Activated T-helper 2 cell treated with anti-CD3 and anti-CD28 coated beads, Interferon-gamma antibody, Interleukin-2, Interleukin-4, amounts not matched to agents 10 μg/mL and 5 μg/mL and 100 μg/mL, durations not matched to agents 14 hours and 24 hours and 36 hours (primary cell): ENCODE measurements at places on chromosomes 7 and 10. TPM values are rescaled to one million over a fixed set of nuclear protein-coding genes. Genes with fewer than 3 reads are reported as not detected.

GRCh38 chr7:1650363-1651030, 19.6 kb upstream of the ELFN1 start:
- no peak for DNase-seq
- H3K4me3 ChIP-seq: no peak overlapping the region
- H3K4me1 ChIP-seq: no peaks in the 10 kb centered on the region
- H3K36me3 ChIP-seq: no peaks in the 10 kb centered on the region
- H3K27ac ChIP-seq: no peak overlapping the region
- H3K27me3 ChIP-seq: no peaks in the 10 kb centered on the region

Gene NUTM2B
- 0.59 and 1.1 TPM in 2 replicates for total RNA-seq

Gene ITGA8
- not detected in 2 replicates for total RNA-seq

Gene PNLIPRP1
- total RNA-seq: not detected in 2 replicates

Gene OSBPL3
- 74.2 and 76.2 TPM in 2 replicates for total RNA-seq

Gene PTPRN2
- total RNA-seq: 1.1 and 1.3 TPM in 2 replicates

Gene HPSE2
- not detected in 2 replicates for total RNA-seq

DNA sequence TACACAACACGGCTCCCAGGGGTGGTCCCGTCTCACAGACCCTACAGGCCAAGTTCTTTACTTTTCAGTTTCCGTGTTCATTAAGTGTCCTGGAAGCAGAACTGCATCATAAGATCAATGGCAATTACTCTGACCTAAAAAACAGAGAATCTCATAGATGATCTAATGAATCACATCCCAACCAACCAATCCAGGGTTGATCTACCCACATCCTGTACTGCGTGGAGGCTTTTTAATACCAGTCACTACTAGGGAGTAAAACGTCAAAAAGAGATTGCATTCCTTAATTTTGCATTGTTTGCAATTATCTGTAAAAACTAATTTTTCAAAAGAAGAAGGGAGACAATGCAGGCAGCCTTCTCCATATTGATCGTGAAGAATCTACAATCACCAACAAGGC, 72.6 kb downstream of the PARD3 start:
- DNase-seq: no peak
- H3K27ac ChIP-seq: no peak overlapping the region
- no peak overlapping the region for H3K4me3 ChIP-seq
- peaks cover 25% of the 10 kb centered on the region for H3K27me3 ChIP-seq

Gene CALCR
- not detected in 2 replicates for total RNA-seq

- no peaks in the 10 kb centered on the region for H3K36me3 ChIP-seq
- peaks cover 12% of the 10 kb centered on the region for H3K4me1 ChIP-seq
- H3K4me3 ChIP-seq: no peak overlapping the region
- no peak overlapping the region for H3K27ac ChIP-seq
Measured at GRCh38 chr10:110546499-110547110, 20.9 kb upstream of the SMC3 start.

DNA sequence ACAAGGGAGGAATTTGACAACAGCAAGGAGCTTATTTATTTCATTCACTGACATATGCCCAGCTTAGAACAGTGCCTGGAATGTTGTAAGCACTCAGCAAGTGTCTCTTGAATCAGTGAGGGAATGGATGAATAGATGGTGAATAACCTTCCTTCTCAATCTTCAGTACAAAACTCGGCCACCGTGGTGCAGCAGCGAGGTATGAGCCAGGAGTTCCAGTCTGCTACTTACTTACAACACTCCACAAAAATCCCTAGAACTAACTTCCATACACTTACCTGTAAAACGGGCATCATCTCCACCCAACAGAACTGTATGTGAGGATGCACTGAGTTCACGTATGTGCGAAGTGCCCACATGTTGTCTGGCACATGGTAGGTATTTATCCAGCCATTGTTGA, 237.4 kb downstream of the WDR11 start:
- DNase-seq: no peak
- H3K36me3 ChIP-seq: no peaks in the 10 kb centered on the region
- no peak overlapping the region for H3K27ac ChIP-seq
- no peaks in the 10 kb centered on the region for H3K27me3 ChIP-seq
- H3K4me1 ChIP-seq: no peaks in the 10 kb centered on the region

Gene SPAM1
- total RNA-seq: not detected in 2 replicates

- H3K36me3 ChIP-seq: no peaks in the 10 kb centered on the region
- no peak overlapping the region for H3K4me3 ChIP-seq
- no peaks in the 10 kb centered on the region for H3K4me1 ChIP-seq
- no peak for DNase-seq
- no peak overlapping the region for H3K27ac ChIP-seq
- no peaks in the 10 kb centered on the region for H3K27me3 ChIP-seq
Measured at GRCh38 chr7:133649593-133649992, 396.7 kb downstream of the EXOC4 start.

DNA sequence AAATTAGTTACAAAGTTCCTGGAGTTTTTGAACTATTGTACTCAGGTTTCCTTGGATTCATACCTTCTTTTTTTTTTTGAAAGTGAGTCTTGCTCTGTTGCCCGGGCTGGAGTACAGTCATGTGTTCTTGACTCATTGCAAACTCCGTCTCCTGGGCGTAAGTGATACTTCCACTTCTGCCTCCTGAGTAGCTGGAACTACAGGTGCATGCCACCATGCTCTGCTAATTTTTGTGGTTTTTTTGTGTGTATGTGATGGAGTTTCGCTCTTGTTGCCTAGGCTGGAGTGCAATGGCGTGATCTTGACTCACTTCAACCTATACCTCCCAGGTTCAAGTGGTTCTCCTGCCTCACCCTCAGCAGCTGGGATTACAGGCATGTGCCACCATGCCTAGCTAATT, 22.3 kb downstream of the MCM10 start:
- H3K27me3 ChIP-seq: no peaks in the 10 kb centered on the region
- H3K4me3 ChIP-seq: no peak overlapping the region
- H3K36me3 ChIP-seq: peaks cover 78% of the 10 kb centered on the region

Gene LIPM
- not detected in 2 replicates for total RNA-seq

Gene ANXA8L1
- total RNA-seq: not detected in 2 replicates

Gene OR2A7
- total RNA-seq: 2.2 and 2.5 TPM in 2 replicates

DNA sequence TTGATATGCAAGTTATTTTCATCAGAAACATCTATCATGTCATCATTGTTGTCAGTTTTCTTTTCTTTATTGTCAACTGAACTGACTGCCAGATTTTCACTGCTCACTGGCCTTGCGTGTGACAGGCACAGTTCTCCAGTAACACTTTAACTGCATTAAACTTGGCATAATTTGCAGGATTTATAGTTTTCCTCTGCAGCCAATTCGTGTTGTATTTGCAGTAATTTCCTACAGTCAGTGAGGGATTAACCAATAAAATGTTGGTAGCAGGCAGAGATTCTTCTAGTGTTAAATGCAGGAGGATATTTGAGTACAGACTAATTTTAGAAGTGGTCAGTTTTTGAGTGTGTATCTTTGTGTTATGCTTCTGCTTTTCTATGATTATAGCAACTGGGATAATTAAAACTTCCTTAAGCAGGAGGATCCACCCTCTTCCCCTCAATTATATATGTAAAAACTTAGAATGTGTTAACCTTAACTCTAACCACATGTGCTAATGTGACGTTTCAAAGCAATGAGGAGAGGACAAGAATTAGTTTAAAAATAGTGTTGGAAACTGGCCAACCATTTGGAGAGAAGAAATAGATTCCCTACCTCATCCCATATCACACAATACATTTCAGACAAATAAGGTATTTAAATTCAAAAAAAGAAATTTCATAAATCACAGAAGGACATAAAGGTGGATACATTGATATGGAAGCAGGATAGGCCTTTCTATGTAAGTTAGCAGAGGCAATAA, 365.5 kb upstream of the BMPER start:
- H3K27ac ChIP-seq: no peak overlapping the region
- H3K36me3 ChIP-seq: no peaks in the 10 kb centered on the region
- H3K4me1 ChIP-seq: no peaks in the 10 kb centered on the region
- no peak overlapping the region for H3K4me3 ChIP-seq
- no peaks in the 10 kb centered on the region for H3K27me3 ChIP-seq

GRCh38 chr10:49382826-49383225, 13.1 kb downstream of the DRGX start:
- H3K27me3 ChIP-seq: peaks cover 6% of the 10 kb centered on the region
- no peaks in the 10 kb centered on the region for H3K36me3 ChIP-seq
- DNase-seq: no peak
- H3K27ac ChIP-seq: no peak overlapping the region

GRCh38 chr7:138515001-138515528, 55.0 kb downstream of the TRIM24 start:
- no peak overlapping the region for H3K4me3 ChIP-seq
- no peaks in the 10 kb centered on the region for H3K27me3 ChIP-seq
- DNase-seq: no peak
- peaks cover 2% of the 10 kb centered on the region for H3K4me1 ChIP-seq
- peaks cover 85% of the 10 kb centered on the region for H3K36me3 ChIP-seq

DNA sequence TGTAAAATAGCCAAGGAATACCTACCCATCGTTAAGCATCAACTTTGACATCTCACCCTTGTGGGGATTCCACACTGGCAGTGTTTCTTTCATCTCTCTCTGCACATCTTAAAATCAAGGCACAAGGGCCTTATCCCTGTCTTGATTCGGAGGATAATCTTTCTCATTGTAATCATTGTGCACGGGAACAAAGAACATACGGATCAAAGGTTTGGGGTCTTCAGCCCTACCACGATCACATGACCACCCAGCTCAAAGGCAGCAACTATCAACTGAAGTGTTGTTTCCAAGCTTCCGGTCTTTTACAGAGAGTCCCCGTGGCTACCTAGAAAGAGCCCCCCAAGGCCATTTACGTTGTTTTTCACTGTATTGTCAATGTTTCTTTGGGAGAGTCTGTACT, 11.9 kb downstream of the FGFBP3 start:
- H3K36me3 ChIP-seq: no peaks in the 10 kb centered on the region
- H3K4me1 ChIP-seq: peaks cover 14% of the 10 kb centered on the region
- H3K27ac ChIP-seq: no peak overlapping the region
